Adrenal gland (tissue), 19 donors: ENCODE measurements at places on chromosomes 2 and 18. TPM values are rescaled to one million over a fixed set of nuclear protein-coding genes. Genes with fewer than 3 reads are reported as not detected.

Gene SERPINB12
- not detected for total RNA-seq

DNA sequence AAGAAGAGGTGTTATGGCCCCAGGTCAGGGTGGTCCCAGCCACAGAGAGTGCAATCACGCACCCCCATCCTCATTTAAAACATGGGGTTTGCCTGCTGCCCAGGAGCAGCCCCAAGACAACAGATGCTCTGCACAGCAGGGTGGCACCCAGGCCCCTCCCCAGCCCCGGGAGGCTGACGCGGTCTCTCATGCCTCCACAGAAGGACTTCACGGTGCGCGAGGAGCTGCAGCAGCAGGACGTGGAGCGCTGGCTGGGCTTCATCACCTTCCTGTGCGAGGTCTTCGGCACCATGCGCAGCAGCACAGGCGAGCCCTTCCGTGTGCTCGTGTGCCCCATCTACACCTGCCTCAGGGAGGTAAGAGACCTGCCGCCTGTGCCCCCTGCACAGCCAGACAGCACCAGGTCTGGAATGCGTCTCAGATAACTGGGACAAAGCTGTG is 133.7 kb downstream of the SMAD7 start:
- peak; percentile 5 for DNase-seq
- H3K4me3 ChIP-seq: no peak overlapping the region
- no peaks in the 10 kb centered on the region for H3K27me3 ChIP-seq

- H3K4me3 ChIP-seq: no peak overlapping the region
- H3K27me3 ChIP-seq: no peaks in the 10 kb centered on the region
- no peak overlapping the region for H3K27ac ChIP-seq
- peaks cover 8% of the 10 kb centered on the region for H3K4me1 ChIP-seq
- DNase-seq: no peak
Observed at GRCh38 chr2:70988726-70989648, 5.7 kb downstream of the TEX261 start.

DNA sequence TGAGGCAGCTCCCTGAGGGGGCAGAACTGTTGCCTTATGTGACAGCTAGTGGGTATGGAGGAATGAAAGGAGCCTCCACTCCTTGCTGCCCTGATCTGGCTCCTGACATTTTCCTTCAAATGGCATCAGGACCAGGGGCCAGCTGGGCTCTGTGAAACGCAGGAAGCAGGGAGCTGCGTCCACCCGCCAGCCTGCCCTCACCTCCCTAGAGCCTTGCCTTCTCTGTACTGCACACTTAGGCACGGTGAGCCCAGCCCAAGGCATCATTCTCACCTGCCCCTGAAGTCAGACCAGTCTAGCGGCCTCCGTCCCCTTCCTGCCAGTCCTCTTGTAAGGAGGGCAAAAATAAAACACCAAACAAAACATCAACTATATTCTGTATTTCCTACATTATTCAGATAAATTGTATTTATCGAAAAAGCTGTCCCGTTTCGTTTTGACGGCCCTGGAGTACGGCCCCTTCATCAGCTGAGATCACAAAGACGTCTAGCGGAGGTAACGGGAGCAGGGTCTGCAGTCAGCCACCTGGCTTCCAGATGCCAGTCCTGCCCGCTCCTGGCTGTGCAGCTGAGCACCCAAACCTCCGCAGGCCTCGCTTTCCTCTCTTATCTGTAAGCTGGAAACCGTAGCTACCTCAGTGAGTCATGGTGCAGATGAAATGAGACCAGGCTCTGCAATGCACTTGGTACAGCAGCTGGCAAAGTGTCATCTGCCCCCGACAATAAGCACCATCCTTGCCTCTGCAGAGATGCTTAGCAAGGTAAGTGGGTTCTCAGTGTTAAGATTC is 6.9 kb upstream of the CTDP1 start:
- no peak for DNase-seq
- H3K4me3 ChIP-seq: no peak overlapping the region
- peaks cover 5% of the 10 kb centered on the region for H3K4me1 ChIP-seq
- H3K36me3 ChIP-seq: no peaks in the 10 kb centered on the region
- H3K27me3 ChIP-seq: no peaks in the 10 kb centered on the region

GRCh38 chr2:83240611-83241010 is 1218.5 kb downstream of the SUCLG1 start:
- no peak overlapping the region for H3K4me3 ChIP-seq
- H3K4me1 ChIP-seq: no peaks in the 10 kb centered on the region
- H3K36me3 ChIP-seq: no peaks in the 10 kb centered on the region
- H3K27ac ChIP-seq: no peak overlapping the region

DNA sequence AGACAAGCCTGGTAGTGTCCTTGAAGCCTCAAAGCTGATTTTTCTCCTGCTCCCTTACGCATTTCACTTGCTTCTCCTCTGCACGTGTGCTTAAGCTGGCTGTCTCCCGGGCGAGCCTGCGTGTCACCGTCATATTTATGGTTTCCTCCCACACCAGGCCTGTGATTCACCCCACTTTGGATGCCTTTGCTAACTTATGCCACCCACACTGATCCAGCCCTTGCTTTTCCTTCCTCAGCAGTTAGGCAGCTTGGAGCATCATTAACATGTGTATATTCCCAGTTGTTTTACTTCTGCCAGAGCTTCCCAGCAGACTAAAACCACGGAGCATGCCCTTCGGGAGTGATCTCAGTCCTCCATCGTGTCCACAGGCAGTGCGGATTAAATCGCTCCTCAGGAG is 2.2 kb downstream of the ST3GAL5 start:
- no peaks in the 10 kb centered on the region for H3K36me3 ChIP-seq
- peaks cover 58% of the 10 kb centered on the region for H3K4me1 ChIP-seq
- no peaks in the 10 kb centered on the region for H3K27me3 ChIP-seq
- peak overlapping the region; percentile 97 for H3K27ac ChIP-seq
